ENCODE measurements at places on chromosomes 4 and X.

DNA sequence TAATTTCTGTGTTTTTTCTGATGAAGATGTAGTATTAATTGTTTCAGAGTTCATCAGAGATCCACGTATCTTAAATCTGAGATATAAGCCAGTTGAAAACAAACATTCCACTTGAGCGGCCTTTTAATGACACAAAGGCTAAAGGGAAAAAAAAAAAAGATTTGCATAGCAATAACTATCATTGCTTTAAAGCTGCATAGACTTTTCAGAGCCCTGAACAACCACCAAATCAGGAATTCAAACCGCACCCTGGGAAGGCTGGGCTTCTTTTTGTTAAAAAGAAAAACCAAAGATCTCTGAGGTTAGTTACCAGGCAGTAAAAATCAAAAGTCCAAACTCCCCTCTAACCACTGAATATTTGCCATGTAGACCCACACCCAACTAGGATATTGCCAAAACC, 206.0 kb downstream of the HHIP start:
- DNase-seq: no peak

- DNase-seq: peak; percentile 65
Observed at GRCh38 chr4:118265312-118266144, 87.3 kb downstream of the PRSS12 start.

GRCh38 chr4:85979276-85979675, 380.6 kb downstream of the MAPK10 start:
- DNase-seq: no peak

DNA sequence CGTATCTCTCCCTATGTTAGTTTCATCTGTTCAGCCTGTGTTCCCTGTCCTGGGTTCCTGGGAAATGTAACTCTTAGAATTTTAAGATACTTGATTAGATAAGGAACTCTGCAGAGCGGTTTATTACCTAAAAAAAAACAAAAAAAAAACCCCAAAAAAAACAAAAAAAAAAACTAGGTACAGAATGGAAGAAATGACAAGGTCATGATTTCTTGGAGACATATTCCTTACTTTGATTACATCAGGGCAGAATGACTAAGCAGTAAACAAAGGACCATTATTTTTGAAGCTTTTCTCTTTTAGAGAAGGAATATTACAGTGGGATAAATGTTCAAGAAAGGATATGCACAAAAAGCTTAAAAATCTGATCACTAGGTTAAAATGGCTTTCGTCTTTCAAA, 171.8 kb downstream of the ARAP2 start:
- no peak for DNase-seq

DNA sequence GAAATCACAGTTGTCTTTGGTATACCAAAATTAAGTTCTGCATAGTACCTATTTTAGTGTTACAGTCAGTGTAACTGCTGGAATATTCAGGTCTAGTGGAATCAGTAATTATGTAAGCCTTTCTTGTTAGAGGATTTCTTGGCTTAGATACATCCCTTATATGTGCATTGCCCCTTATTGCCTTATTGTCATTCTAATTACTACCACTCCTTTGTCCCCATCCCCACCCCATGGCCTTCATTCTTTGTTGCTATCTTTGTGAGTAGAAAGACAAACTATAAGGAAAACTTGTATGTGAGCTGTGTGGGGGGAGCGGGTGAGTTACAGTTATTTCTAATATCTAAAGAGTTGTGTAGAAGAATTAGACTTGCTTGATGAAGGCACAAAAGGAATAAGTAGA, 36.9 kb upstream of the RPA4 start:
- no peak for DNase-seq

GRCh38 chr4:38172078-38172477, 211.9 kb downstream of the PTTG2 start:
- DNase-seq: no peak

GRCh38 chrX:19747652-19748610, 139.5 kb downstream of the SH3KBP1 start:
- peak; percentile 82 for DNase-seq

DNA sequence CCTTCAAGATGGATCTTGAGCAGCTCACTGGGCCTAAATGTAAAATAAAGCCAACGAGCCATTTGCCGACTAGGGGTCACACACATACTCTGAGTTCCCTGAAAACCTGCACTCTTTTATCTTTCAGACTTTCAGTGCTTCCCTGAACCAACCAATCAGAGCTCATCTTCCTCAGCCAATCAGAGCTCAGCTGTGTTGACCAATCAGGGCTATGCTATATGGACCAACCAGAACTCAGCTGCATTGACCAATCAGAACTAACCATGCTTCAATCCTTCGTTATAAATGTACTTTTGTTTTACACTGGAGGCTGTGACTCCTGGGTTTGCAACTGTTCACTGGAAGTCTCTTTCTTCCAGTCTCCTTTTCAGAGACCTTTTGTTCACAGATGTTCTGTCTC, 19.3 kb downstream of the SLC25A53 start:
- no peak for DNase-seq

GRCh38 chr4:7134737-7135388, 57.5 kb upstream of the SORCS2 start:
- DNase-seq: no peak

GRCh38 chrX:9327086-9327746, 137.6 kb upstream of the TBL1X start:
- no peak for DNase-seq

- no peak for DNase-seq
Observed at GRCh38 chr4:85102606-85103005, 136.1 kb upstream of the WDFY3 start.

DNA sequence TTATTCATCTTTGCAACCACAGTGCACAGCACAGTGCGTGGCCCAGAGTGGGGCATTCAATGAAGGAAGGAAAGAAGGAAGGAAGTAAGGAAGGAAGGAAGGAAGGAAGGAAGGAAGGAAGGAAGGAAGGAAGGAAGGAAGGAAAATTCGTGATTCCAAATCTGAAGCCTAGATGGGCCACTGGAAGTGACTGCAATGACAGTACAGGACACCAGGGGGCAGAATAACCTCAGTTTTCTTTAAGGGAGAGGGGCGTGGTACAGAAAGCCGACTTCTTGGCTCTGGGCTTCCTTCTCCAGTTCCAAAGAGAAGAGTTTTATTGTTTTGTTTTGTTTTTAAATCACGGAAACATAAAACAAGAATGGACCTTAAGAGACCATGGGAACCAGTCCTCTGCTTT, 47.8 kb downstream of the APLN start:
- DNase-seq: peak; percentile 59

- DNase-seq: no peak
Observed at GRCh38 chr4:968221-968620, 5.1 kb downstream of the DGKQ start.

DNA sequence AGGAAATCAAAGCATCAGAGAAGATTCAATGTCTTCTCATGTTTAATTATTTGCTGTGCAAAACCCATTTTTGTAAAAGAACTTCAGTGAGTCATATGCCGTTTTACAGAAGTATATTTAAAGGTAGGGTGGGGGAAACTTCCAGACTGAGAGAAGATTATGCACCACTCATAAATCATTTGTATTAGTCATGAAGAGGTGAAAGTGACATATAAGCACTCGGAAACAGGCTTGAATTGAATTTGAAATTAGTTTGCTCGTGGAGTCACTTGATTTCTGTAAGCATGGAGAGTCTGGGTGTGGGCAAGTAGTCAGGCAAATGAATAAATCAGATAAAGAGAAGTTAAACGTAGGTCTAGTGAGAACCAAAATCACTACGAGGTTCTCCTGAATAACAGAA, 335.1 kb downstream of the ANK2 start:
- peak; percentile 16 for DNase-seq

DNA sequence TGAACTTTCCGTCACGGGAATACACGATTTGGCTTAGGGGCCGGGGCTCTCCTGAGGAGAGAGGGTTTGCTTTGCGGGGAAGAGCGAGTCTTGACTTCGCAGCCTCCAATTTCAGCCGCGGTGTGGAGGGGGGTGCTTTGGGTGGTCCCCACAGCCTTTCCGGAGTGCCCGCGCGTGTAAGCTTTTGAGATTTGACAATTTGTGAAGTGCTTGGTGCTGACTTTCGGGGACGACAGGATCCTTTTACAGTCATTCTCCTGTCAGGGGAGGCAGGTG, 355 bp downstream of the SCML1 start:
- peak; percentile 46 for DNase-seq

- DNase-seq: no peak
Observed at GRCh38 chr4:70979445-70980008, 13.9 kb upstream of the DCK start.

DNA sequence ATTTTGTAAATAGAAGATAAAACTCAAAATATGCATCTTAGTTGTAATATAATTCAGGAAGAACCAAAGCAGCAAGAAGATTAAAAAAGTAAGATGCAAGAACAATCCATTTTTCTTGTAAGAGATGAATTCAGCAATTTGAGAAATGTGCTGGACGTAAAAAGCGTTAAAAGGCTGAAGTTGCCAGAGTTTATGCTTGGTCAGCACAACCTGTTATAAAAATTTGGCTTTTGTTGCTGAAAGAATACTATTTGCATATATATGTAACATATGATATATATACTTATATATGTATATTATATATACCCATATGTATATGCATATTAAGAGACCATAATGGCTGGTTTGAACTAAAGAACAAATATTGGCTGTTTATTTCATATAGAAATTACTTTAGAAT, 449.6 kb upstream of the FAM241A start:
- no peak for DNase-seq

GRCh38 chrX:11666164-11666563, 444 bp upstream of the ARHGAP6 start:
- DNase-seq: no peak

- DNase-seq: no peak
Observed at GRCh38 chr4:82578935-82579334, 17.1 kb upstream of the TMEM150C start.

GRCh38 chrX:136909706-136910564, 29.4 kb upstream of the RBMX start:
- peak; percentile 75 for DNase-seq

DNA sequence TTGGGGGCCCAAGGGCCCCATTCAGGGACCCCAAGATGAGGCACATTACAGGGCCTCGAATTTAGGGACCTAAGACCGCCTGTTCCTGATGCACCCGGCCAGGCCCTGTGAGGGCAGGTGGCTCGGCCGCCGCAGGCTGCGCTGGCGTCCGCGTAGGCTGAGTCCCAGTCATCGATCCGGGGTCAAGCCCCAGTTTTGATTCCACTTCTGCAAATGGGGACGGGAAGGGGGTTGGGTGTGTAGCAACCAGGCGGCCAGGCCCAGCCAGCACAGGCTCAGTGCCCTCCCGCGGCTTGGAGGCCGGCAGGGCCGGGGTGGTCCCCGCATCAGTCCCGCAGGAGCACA, 327 bp downstream of the PNPLA4 start:
- no peak for DNase-seq

DNA sequence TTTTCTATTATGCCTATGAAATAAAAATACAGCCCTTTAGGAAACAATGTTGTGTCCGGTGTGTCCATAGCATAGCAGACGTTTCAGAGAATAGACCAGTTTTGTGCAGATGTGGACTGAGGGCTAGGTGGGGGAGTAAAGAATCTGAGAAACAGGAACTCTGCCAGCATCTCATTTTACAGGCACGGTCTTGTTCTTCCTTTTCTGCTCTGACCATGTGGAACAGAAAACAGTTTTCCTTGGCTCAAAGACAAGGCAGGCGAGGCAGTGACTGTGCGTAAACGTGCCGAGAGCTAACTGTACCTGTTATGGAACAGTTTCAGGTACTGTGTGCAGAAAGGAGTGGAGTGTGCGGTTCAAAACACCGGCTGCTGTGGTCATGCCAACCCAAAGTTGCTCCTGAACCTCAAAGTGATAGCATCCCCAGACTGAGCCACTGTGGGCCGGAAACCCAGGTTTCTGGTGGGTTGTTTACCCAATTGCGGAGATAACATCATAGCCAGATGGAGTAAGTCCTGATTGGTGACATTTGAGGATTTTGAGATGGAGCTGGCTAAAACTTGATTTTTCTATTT, 20.2 kb downstream of the CNGA2 start:
- no peak for DNase-seq

All from activated CD4-positive, alpha-beta T cell treated with anti-CD3 and anti-CD28 coated beads for 36 hours (primary cell).